ENCODE measurements at places on chromosomes 16 and 17.

GRCh38 chr17:67015001-67015400 is 29.4 kb upstream of the CACNG1 start:
- no peak for DNase-seq

GRCh38 chr17:82317394-82318168 is at the start of gene CD7:
Gene CD7 (minus strand): TSS chr17:82317608. CDS start chr17:82317495, 113 bp downstream.
- no peak for DNase-seq

- DNase-seq, result no peak
Observed at GRCh38 chr16:17160285-17160853, 310.4 kb downstream of the XYLT1 start.

DNA sequence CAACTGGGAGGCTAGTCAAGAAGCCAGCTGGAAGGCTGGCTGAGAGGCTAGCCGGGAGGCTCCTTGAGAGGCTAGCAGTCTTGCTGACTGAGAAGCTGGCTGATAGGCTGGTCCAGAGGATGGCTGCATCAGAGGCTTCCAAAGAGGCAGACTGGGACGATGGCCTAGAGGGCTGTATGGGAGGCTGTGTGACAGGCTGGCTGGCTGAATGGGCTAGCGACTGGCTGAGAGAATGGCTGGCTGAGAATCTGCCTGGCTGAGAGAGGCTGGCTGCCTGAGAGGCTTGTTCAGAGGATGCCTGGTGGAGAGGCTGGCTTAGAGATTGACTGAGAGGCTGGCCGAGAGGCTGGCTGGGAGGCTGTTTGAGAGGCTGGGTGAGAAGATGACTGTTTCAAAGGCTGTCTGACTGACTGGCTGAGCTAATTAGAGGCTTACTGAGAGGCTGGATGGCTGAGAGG is 34.8 kb upstream of the ACSM2B start:
- DNase-seq, result no peak

GRCh38 chr16:3971706-3972105 is 91.2 kb upstream of the CREBBP start:
- DNase-seq, result no peak

DNA sequence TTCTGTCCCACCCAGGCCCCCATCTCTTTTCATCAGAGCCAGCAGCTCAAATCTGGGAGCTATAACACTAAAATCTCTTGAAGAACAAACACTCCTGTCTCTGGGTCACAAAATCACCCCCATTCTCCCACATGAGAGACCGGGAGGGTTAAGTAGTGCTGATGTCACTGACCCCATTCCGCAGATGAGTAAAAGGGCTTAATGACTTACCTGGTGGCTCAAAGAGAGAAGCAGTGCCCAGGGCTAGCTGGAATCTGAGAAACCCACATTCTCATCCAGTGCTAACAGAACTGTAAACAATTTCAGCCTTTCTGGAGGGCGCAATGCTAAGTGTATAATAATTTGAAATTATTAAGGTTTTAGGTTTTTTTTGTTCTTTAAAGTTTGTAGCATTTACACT is 26.3 kb upstream of the LHX1 start:
- DNase-seq, result no peak

- no peak for DNase-seq
Observed at GRCh38 chr16:10938321-10938720, 3.9 kb downstream of the DEXI start.

- DNase-seq, result no peak
Observed at GRCh38 chr17:5042157-5043022, 7.2 kb upstream of the SLC52A1 start.

GRCh38 chr17:71631483-71631882 is 489.3 kb upstream of the SOX9 start:
- no peak for DNase-seq

DNA sequence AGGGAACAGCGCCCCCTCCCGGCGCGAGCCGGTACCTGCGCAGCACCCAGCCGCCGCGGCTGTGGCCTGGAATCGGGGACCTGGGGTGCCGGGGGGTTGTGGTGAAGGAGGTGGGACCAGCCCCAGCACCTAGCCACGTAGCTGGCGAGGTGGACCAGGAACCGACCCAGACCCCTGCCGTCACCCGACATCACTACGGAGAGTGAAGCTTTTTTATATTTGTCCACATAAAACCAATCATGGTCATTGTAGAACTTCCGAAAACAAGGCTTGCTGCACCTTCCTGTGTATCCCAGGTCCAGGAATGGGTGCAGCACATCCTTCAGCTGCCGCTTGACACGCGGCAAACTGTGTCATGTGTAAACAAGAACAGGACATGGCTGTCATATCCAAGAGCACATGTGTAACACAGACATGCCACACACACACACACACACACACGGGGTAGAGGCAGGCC is 1.3 kb downstream of the HBQ1 start:
- no peak for DNase-seq

DNA sequence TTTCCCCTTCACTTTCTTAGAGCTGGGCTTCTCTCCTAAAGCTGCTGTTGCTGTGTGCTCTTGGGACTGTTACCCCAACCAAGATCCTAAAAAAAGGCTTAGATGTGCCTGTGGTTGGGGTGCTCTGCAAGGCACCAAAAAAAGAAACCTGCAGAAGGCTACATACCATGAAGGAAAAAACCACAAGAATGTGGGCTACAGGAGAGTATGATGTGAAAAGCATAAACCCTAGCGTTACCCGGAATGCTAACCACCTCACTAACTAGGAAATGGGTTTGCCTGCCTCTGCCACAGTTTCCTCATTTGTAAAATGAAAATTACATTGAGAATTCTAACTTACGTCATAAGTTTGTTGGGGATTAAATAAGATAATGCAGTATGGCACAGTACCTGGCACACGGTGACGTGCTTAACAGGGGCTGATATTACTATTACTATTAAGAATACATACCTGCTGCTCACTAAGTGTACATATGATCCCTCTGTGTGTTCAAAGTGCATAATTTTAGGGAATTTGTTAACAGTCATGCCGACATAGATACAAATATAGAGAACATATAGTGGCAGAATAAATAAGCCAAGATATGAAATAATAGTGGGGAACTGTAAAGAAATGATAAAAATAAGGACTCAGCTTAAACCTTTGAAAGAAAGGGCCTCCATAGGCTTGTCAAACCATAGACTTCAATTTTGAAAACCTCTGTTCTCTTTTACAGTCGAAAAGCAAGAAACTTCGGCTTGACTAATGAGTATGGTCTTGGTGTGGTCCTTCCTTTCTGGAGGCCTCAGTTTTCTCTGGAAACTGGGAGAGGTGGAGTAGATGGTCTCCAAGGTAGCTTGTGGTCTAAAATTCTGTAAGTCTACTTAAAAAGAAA is 177.8 kb upstream of the TBX2 start:
- no peak for DNase-seq

- DNase-seq, result no peak
Observed at GRCh38 chr16:66167564-66168291, 198.8 kb upstream of the CDH5 start.

DNA sequence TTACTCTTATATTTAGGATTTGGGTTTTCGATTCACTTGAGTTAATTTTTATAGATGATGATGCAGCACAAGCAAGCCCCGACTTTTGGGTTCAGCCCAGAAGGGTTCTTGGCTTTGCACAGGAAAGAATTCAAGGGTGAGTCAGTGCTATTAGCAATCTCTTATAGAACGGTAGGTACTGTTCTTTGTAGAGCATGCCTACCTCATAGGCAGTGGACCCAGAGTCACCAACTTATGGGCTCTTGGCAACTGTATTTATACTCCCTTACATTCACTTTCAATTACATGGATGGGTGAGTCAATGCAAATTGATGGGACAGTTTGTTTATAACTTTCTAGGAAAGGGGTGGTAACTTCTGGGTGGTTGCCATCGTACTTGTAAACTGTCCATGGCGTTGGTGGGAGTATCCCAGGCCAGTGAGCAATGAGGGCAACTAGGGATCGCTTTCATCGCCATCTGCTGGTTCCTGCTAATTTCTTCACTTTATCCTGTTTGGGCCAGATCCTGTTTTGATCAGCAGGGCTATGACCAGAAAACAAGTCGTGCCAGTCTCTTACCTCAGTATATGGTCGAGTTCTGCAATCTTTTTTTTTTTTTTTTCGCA is 362.6 kb downstream of the CNTNAP4 start:
- no peak for DNase-seq

GRCh38 chr16:82031116-82032084 is 3.7 kb upstream of the HSD17B2 start:
- no peak for DNase-seq

- DNase-seq, result peak; percentile 98
Observed at GRCh38 chr17:48944515-48945260, at the start of gene SNF8. Gene SNF8 (minus strand): TSS chr17:48944842. CDS start chr17:48944734, 108 bp downstream.

GRCh38 chr17:9298776-9299295 is 276.8 kb downstream of the STX8 start:
- DNase-seq, result no peak

- no peak for DNase-seq
Observed at GRCh38 chr16:24778671-24779070, 49.2 kb downstream of the TNRC6A start.

DNA sequence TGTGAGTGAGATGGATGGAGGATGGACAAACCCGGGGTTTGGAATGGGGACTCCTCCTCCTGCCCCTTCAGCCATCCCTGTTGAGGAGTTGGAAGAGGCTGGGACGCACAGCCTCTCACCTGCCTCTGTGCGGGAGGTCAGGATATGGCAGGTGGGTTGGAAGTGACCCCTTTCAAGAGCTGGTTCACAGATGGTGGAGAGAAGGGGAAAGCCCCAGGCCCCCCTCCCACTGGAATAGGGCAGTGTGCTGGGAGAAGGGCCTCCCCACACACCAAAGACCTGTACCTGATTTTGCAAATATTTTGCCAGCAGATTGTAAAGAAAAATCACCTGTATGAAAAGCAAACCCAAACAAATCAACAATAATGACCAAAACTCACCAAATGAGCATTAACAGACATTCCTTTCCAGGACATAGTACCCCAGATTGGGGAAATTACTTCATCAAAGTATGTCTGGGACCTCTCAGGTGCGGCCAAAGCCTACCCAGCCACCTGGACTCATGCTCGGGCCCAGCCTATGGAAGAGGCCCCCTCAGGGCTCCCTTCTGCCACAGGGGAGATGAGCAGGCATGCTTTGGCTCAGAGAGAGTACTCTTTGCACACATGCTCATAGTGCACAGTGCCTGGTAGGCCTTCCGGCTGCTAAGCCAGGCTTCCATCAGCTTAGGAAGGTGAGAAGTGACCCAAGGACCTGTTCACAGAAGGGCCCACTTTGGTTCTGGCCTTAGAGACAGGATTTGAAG is 7.8 kb downstream of the SLC47A2 start:
- DNase-seq, result no peak

DNA sequence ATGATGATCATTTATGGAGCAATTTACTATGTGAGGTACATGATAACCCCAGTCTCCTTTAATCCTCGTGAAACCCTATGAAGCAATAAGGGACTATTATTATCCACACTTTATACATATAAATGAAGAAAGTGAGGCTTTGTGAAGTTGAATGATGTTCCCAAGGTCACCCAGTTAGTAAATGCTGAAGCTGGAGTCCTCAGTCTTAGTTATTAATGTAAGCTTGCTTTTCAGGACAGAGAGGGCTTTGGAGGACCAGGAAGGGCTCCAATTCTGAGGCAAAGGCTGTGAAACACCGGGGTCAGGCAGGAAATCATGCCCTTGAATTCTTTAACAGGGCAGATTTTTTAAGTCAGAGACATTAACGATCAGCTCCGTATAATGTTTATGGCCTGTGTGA is 36.8 kb downstream of the KSR1 start:
- DNase-seq, result no peak

GRCh38 chr16:87895641-87896141 is 26.4 kb upstream of the SLC7A5 start:
- DNase-seq, result no peak

DNA sequence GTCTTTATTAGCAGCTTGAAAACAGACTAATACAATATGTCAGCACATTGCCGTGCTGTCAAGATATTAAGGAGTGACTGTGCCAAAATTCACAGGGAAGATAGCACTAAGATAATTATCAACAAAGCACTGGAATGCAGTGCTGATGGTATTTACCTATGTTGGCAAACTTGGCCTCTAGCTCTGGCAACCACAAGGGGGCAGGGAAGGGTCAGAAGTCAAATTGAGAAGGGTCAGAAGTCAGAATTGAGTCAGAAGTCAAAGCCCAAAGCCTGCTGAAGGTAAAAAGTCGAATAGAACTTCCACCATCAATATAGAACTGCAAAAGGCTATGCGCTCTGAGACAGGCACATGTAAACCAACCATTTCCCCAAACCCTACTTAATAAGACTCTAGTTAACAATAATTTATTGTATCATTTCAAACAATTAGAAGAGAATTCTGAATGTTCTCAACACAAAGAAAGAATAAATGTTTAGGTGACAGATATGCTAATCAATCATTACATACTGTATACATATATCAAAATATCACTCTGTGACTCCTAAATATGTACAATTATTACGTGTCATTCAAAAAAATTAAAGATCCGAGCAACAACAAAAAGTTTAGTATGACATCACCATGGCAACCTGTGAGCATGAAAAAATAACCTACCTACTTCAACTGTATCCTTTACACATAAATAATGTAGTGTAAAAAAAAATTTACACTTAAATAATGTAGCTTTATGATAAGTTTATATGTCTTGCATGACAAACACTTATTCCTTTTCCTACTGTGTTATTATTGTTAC is 916.1 kb downstream of the KCNJ2 start:
- DNase-seq, result no peak

GRCh38 chr16:55480228-55480655 is 1.2 kb downstream of the MMP2 start:
- no peak for DNase-seq

DNA sequence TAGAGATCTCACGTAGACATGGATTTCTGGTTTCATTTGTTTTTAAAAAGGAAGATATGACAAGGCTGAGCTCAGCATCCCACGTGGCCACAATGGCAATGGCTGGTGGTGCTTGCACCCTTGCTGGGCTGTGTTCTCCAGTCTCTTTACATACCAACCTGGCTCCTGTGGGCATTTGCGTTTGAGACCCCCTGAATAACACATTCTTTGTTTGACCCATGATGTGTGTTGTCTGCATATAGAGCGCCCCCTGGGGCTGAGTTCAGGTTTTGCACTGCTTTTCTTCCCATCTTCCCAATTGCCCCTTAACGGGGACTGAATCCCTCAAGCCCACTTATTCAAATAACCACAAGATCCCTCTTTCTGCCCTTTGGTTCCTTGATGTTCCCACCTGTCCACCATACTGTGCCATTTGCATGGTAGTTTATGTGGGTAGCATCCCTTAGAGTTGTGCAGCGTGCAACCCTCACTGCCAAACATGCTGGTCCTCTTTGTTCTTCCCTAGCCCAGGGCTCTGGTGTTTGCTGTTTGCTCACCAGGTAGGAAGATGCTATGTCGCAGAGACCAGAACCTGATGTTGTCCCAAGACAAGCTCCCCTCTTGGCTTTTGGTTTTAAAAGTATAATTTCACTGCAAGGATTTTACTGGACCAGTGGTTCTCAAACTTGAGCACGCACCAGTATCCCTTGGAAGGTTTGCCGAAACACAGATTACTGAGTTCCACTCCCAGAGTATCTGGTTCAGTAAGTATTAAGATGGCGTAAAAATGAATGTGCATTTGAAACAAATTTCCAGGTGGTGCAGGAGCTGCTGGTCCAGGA is 38.5 kb upstream of the NKD1 start:
- no peak for DNase-seq

GRCh38 chr16:86726340-86726739 is 148.0 kb downstream of the FOXL1 start:
- DNase-seq, result no peak

GRCh38 chr16:50610331-50611262 is 62.4 kb downstream of the NKD1 start:
- no peak for DNase-seq

GRCh38 chr17:64412944-64413381 is 22.3 kb upstream of the PECAM1 start:
- no peak for DNase-seq

GRCh38 chr17:17313350-17313991 is 10.3 kb downstream of the NT5M start:
- DNase-seq, result peak; percentile 46

- DNase-seq, result no peak
Observed at GRCh38 chr17:1183171-1183873, 3.5 kb upstream of the ABR start.

All from chondrocyte (in vitro differentiated cells).